Myometrial cell (primary cell): ENCODE measurements at places on chromosomes 4 and X. TPM values are rescaled to one million over a fixed set of nuclear protein-coding genes. Genes with fewer than 3 reads are reported as not detected.

Gene SPATA4
- total RNA-seq: not detected in 2 replicates

Gene ADAM29
- not detected in 2 replicates for total RNA-seq

Gene CXorf49
- total RNA-seq: not detected in 2 replicates

Gene GPC3
- total RNA-seq: not detected in 2 replicates

Gene QRFPR
- total RNA-seq: not detected in 2 replicates

Gene TMSB15C
- total RNA-seq: 0.35 and 3.2 TPM in 2 replicates

Gene VCX
- not detected in 2 replicates for total RNA-seq

Gene CNGA1
- total RNA-seq: 1.2 TPM in 1 of 2 replicates, not detected in the other

Gene DAPP1
- total RNA-seq: not detected in 2 replicates

Gene RAPGEF2
- 22.9 and 26.5 TPM in 2 replicates for total RNA-seq

Gene NPY1R
- 3.0 TPM in 1 of 2 replicates, not detected in the other for total RNA-seq

Gene ASB12
- total RNA-seq: not detected in 2 replicates

Gene TLR6
- 0.58 and 2.7 TPM in 2 replicates for total RNA-seq

Gene CLCN4
- under 0.01 and 0.53 TPM in 2 replicates for total RNA-seq

Gene PPP4R3C
- total RNA-seq: not detected in 2 replicates

Gene LANCL3
- total RNA-seq: not detected in 2 replicates

Gene PNMA5
- total RNA-seq: not detected in 2 replicates

Gene MAGEE2
- total RNA-seq: not detected in 2 replicates

Gene RAB9B
- total RNA-seq: 0.29 and 1.1 TPM in 2 replicates

Gene PCDH18
- total RNA-seq: 65.7 and 88.6 TPM in 2 replicates

Gene CDKL5
- total RNA-seq: 1.6 and 1.7 TPM in 2 replicates

Gene EVC
- total RNA-seq: 14.2 and 17.3 TPM in 2 replicates

Gene ATOH1
- total RNA-seq: not detected in 2 replicates

Gene CSAG2
- total RNA-seq: not detected in 2 replicates

Gene F8A3
- total RNA-seq: 1.2 and 3.5 TPM in 2 replicates

Gene HSFX3
- not detected in 2 replicates for total RNA-seq

Gene PPM1K
- total RNA-seq: 15.1 and 19.0 TPM in 2 replicates

Gene PABPC4L
- total RNA-seq: 0.53 and 0.86 TPM in 2 replicates

Gene CENPI
- 18.4 and 28.8 TPM in 2 replicates for total RNA-seq

Gene GALNTL6
- total RNA-seq: not detected in 2 replicates

Gene F8A1
- 8.4 and 9.7 TPM in 2 replicates for total RNA-seq

Gene IL15
- 4.9 and 6.6 TPM in 2 replicates for total RNA-seq

Gene GCNA
- total RNA-seq: 0.53 and 0.58 TPM in 2 replicates

Gene ASB5
- total RNA-seq: not detected in 2 replicates

Gene IL3RA
- not detected in 2 replicates for total RNA-seq

Gene ARX
- not detected in 2 replicates for total RNA-seq

Gene TLR8
- not detected in 2 replicates for total RNA-seq

Gene UCP1
- total RNA-seq: not detected in 2 replicates

Gene SUPT20HL1
- total RNA-seq: not detected in 2 replicates

Gene S100P
- not detected in 2 replicates for total RNA-seq

Gene MCTS1
- 60.3 and 67.9 TPM in 2 replicates for total RNA-seq

Gene YY2
- 0.29 and 1.1 TPM in 2 replicates for total RNA-seq

Gene NIPAL1
- total RNA-seq: 1.4 and 2.9 TPM in 2 replicates
